ENCODE measurements at places on chromosomes 1 and 21.

GRCh38 chr1:214475331-214475730, 76.1 kb downstream of the PTPN14 start:
- DNase-seq, result no peak

- DNase-seq, result peak; percentile 73
These were observed 271.4 kb downstream of the FOXD2 start for GRCh38 chr1:47709019-47709871.

GRCh38 chr1:100583827-100584226, 45.9 kb downstream of the GPR88 start:
- no peak for DNase-seq

GRCh38 chr1:212701910-212702309, 2.3 kb upstream of the BATF3 start:
- no peak for DNase-seq

GRCh38 chr1:188154761-188155160, 1326.0 kb downstream of the PLA2G4A start:
- DNase-seq, result no peak

- DNase-seq, result no peak
These were observed 313.0 kb upstream of the PLXNA2 start for GRCh38 chr1:208557046-208557722.

Measured in fibroblast of skin of back (primary cell).